ENCODE measurements at places on chromosomes 7 and 10.

- DNase-seq: no peak
Observed at GRCh38 chr10:95896071-95896850, 11.5 kb upstream of the CC2D2B start.

- no peak for DNase-seq
Observed at GRCh38 chr10:47109906-47110305, 190.1 kb upstream of the GDF10 start.

- DNase-seq: no peak
Observed at GRCh38 chr10:96834120-96834519, 2.0 kb downstream of the LCOR start.

DNA sequence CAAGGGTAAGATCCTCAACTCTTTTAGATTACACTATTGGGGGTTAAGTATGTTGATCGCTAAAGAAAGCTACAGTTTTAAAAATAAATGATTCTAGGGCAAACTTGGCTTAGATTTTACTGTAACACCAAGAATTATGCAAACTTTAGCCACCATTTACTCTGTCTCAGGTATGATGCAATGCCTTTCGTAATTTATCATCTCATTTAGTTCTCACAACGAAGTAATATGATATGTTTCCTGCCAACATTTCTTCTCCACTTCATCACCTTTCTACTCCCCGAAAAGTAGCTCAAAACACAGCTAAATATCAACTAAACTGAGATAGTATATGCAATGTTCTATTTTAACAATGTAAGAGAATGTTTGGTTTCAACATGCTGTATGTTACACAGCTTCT, 21.1 kb downstream of the FAM133B start:
- DNase-seq: no peak
